ENCODE measurements at places on chromosomes 2 and 18.
A peak's percentile ranks its signal among the peaks of the same experiment; 100 is the strongest.

DNA sequence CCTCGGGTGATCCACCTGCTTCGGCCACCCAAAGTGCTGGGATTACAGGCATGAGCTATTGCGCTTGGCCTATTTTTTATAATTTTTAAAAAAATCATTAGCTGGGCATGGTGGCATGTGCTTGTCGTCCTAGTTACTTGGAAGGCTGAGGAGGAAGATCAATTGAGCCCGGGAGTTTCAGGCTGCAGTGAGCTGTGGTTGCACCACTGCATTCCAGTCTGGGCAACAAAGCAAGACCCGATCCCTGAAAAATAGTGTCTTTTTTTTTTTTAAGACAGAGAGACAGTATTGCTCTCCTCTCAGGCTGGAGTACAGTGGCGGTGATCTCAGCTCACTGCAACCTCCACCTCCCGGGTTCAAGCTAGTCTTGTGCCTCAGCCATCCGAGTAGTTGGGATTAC lies 4.8 kb downstream of the SSB start:
- no peak for DNase-seq

- DNase-seq, result peak; percentile 6
Observed at GRCh38 chr2:19435815-19436214, 77.4 kb upstream of the OSR1 start.

- peak; percentile 16 for DNase-seq
Observed at GRCh38 chr18:32530947-32531651, 60.4 kb upstream of the GAREM1 start.

GRCh38 chr2:8438476-8438875 lies 243.4 kb upstream of the ID2 start:
- no peak for DNase-seq

- no peak for DNase-seq
Observed at GRCh38 chr2:111912547-111912946, 14.1 kb downstream of the MERTK start.

- no peak for DNase-seq
Observed at GRCh38 chr2:124501575-124502152, 476.6 kb downstream of the CNTNAP5 start.

DNA sequence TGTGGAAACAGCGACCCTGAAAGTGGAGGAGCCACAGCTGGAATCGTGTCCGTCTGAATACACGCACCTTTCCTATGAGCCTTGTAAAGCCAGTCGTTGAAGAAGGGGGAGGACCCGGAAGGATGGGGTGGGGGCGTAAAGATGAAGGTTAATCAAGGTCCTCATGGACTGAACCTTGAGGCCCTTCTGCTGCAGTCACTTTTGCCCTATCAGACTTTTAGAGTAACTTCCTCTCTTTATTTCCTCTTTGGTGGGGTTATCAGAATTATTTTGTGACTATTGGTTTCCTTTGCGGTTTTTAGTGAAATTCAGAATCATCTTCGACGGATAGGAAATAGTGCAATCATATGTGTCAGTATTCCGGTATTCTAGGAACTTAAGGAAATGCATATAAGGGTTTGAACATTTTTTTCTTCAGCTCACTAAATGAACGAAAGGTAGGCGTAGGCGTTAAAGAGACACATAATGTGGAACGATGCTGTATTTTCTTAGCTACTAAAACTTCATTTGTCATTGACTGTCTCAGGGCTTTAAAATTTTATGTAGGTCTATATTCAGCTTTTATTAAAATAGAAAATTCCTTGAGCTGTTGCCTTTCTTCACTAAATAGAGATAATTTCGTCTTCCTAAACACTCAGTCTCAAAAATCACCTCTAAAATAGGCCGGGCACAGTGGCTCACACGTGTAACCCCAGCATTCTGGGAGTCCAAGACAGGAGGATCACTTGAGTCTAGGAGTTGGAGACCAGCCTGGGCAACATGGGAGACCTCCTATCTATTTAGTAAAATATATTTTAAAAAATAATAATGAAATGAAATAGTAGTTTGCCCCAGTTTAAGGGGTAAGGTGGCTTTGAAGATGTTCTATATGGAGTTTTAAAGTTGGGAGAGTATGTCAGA lies 1.4 kb upstream of the YES1 start:
- DNase-seq, result no peak

DNA sequence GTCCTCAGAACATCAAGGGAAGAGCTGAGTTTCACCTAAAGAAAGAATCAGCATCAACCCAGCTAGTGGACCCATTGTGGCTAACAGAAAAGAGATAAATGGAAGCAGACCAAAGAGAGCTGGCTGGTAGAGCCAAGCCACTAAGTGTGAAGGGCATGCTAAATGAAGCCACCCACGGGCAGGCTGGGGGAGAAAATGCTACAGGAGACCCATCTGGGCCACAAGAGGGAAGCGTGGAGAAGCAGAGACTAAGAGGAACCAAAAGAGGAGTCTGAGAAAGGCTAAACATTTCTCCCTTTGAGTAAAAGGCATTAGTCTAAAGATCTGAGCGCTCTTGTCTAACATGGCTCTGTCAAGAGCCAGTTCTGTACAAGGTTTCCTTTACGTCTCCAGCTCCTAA lies 15.8 kb downstream of the CWC22 start:
- DNase-seq, result no peak

DNA sequence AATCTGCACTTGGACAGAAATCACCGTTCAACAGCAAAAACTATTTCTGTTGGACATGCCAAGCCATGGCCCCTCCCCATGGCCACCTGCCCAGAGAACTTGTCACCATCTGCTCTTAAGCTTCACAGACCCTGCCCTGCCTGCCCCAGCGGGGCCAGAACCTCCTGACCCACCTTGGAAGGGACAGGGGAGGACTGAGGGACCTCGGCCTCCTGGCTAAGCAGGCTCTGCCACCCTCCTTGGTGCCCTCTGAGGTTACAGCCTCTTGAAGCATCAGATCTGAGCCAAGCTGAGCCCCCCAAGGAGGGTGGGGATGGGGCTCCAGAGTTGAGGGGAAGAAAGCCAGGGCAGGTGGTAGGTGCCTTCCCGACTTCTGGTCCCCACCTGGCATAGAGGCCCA lies 6.5 kb downstream of the TEX261 start:
- DNase-seq, result no peak

- DNase-seq, result no peak
Observed at GRCh38 chr2:88398180-88398579, 54.3 kb downstream of the FOXI3 start.
